ENCODE measurements at places on chromosomes 16 and 17. TPM values are rescaled to one million over a fixed set of nuclear protein-coding genes. Genes with fewer than 3 reads are reported as not detected.

IL34 gene
- 2.2 TPM for total RNA-seq

MAP1LC3B gene
- 67.3 TPM for total RNA-seq

DNA sequence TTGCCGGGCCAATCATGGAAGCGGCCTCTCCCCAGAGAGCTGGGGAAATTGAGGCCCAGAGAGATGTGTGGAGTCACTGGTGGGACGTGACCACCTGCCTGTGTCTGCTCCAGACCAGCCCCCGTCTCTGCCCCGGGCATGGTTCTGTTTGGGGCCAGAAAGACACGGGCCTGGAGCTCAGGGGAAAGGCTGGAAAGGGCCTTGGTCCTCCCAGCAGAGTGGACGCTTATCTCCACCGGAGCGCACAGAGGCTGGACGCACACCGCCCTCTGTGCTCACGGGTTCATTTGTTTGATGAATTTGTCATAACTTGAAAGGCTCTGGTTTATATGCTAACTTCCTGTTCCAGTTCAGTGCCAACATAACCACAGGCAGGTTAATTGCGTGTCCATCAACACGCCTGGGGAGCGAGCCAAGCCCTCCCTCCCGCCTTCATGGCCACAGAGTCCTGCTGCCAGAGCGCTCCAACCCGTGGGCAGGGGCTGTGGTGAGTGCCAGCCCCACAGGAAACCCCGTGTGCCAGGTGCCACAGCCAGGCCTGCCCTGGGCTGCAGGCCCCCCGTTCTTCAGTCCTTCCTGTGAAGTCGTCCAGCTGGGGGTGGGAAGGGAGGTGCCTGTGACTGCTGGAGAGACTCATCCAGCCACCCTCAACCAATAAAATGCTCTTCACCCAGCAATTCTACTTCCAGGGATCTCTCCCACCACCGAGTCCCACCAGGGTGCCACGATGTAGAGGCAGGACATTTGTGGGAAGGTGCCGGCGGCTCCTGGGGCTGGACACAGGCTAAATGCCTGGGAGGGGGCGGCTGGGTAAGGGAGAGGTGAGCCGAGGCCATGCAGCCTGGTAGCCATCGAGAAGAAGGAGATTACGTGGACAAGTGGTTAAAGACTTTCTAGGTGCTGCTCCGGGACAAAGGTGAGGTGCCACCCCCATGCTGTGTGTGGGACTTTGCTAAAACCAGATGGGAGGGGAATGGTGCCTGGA is 29.4 kb upstream of the BAHCC1 start:
- DNase-seq = peak; percentile 85

- DNase-seq = no peak
Measured at GRCh38 chr17:77087650-77088454, 52.9 kb upstream of the SEC14L1 start.

DNA sequence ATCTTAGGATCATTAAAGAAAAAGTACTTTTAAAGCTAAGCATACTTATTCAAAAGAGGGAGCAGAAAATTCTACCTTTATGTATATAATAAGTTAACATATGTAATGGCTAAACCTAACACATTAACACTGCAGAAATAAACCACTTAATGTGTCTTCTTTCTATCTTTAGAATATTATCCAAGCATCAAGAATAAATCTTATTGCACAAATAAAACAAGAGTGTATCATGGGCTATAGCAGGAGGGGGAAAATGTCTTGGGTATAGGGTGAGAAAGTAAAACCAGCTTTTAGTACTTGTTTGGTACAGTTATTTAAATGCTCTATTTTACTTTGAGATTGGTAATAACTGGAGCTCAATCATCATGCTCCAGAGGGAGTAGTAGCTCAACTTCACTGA is 10.9 kb downstream of the PRKCA start:
- no peak for DNase-seq

DNA sequence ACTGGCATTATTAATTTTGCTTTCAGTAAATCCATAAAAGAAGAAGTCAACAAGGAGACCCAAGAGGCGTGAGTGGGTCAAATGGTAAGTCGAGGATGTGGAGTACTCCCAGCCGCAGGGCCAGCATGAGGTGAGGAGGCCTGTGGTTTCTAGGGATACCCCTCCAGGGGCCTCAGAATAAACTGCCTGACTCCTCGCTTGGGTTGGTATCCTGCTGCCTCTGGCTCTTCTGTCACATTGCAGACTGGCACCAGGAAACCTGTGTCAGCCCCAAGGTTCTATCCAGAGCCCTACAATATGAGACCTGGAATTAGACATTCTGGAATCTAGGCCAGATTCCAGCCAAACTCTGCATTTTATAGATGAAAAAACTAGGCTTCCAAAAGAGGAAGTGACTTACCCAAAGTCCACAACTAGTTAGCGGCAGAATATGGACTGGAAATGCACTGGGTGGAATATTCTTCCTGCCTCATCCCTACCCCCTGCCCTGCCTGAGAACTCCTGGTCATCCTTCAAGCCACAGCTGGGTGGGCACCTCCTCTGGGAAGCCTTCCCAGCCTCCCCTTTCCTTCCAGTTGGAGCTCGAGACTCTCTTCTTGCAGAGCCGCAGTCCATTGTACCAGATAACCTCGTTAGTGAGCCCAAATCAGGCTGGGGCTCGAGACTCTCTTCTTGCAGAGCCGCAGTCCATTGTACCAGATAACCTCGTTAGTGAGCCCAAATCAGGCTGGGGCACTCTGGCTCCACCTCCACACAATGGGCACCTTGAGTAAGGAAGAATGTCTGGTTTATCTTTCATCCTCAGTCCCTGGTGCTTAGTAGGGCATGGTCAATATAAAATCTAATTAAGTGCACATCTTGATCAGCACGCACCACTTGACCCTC is 22.6 kb downstream of the C17orf67 start:
- no peak for DNase-seq

DNA sequence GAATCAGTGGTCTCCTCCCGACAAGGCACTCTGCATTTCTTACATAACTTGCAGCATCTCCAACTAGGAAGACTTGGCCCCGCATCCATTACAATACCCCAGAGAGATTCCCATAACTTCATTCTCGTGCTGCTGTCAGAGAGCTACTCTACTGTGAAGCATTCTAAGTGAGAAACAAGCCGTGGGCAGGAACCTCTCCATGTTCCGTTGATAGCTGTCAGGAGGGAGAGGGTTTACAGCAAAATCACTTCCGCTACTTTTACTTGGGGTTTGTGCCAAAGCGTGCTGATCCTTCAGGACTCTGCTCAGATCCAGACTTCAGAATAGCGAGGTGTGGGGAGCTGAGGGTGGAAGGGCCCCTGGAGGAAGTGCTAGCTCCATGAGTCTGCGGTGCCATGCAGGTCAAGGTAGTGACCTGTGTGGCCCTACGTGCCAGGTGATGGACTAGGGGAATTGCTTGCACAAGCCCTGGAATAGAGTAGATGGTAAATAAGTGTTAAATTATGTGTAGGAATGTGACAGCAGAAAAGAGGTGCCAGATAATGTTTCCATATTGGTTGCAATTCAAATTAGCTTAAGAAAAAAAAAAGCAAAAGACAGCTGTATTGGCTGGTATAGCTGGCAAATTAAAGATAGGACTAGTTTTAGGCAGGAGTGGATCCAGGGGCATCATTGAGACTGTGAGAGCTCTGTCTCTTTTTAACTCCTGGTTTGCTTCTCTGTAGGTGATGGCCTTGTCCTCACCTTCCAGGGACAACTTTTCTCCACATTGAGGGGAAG is 358.5 kb upstream of the ERCC4 start:
- DNase-seq = no peak

DNA sequence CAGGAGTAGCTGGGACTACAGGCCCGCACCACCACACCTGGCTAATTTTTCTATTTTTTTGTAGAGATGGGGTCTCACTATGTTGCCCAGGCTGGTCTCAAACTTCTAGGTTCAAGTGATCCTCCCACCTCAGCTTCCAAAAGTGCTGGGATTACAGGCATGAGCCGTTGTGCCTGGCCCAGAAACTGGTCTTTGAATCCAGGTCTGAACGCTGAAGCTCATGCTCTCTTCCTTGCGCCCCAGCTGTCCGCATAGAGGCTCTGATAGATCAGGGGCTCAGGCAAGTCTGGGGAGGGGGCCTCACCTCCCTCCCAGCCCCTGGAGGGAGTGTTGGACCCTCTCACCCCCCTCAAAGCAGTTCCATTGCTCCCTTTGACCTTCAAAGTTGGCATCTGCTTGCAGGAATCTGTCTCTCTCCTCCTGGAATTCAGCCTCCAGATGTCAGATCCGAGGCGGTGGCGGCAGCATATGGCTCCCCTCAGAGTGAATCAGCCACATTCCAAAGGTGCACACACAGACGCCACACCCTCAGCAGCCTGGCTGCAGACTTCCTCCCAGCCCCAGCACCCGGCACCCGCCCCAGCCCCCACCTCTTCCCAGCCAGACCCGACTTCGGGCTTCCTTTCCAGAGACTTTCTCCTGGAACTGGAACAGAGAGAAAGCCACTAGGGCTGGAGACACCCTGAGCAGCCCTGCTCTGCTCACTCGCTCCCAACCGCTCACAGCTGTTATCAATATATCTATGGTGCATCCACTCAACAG is 16.9 kb upstream of the GLIS2 start:
- DNase-seq = peak; percentile 83

MLKL gene
- 10.5 TPM for total RNA-seq

- no peak for DNase-seq
Measured at GRCh38 chr17:75854101-75854748, 910 bp downstream of the WBP2 start.
